ENCODE measurements at places on chromosomes 5 and 9.

DNA sequence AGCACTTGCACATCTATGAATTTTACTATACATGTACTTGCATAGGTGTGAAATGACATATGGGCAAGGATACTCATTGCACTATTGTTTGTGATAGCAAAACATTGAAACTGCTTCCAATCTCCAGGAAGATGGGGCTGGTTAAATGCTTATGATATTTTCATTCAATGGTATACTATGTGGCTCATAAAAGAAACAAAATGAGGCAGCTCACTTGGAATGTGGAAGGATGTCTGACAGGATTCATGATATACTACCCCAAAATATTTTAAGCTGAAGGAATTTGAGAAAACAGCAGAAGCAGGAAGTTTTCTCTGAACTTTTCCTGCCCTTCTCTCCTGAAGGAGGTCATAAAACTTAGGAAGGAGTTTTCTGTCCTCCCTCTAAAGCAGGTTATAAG is 99.6 kb upstream of the CAST start:
- no peaks in the 10 kb centered on the region for H3K27me3 ChIP-seq
- H3K27ac ChIP-seq = no peak overlapping the region
- no peak overlapping the region for H3K4me3 ChIP-seq
- H3K4me1 ChIP-seq = peaks cover 16% of the 10 kb centered on the region
- peak; percentile 77 for DNase-seq
- H3K36me3 ChIP-seq = no peaks in the 10 kb centered on the region

- H3K27ac ChIP-seq = no peak overlapping the region
- no peak overlapping the region for H3K4me3 ChIP-seq
- no peaks in the 10 kb centered on the region for H3K36me3 ChIP-seq
- DNase-seq = no peak
Measured at GRCh38 chr9:127575875-127576778, 36.0 kb upstream of the STXBP1 start.

- H3K27me3 ChIP-seq = no peaks in the 10 kb centered on the region
- H3K4me3 ChIP-seq = no peak overlapping the region
- no peaks in the 10 kb centered on the region for H3K36me3 ChIP-seq
- DNase-seq = no peak
Measured at GRCh38 chr9:71571186-71571585, 197.1 kb downstream of the CEMIP2 start.

- DNase-seq = no peak
- no peaks in the 10 kb centered on the region for H3K36me3 ChIP-seq
- no peaks in the 10 kb centered on the region for H3K4me1 ChIP-seq
- H3K4me3 ChIP-seq = no peak overlapping the region
- no peaks in the 10 kb centered on the region for H3K27me3 ChIP-seq
Measured at GRCh38 chr5:109163336-109163735, 246.4 kb downstream of the PJA2 start.

DNA sequence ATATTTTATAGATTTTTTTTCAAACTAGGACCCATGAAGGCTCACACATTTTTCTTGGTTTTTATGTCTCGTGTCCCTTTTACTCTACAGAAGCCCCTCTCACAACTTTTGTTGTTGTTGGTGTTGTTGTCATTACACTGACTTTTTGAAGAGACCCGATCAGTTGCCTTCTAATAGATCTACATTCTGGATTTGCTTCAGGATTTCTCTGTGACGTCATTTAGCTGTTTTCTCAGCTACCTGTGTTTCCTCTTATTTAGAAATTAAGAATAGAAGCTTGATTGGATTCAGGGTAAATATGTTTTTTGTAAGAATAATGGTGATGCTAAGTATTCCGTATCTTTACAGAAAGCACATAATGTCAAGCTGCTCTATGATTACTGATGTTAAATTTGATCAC is 213.3 kb upstream of the ZNF462 start:
- H3K27me3 ChIP-seq = no peaks in the 10 kb centered on the region
- no peak overlapping the region for H3K4me3 ChIP-seq
- no peak overlapping the region for H3K27ac ChIP-seq
- no peaks in the 10 kb centered on the region for H3K36me3 ChIP-seq

DNA sequence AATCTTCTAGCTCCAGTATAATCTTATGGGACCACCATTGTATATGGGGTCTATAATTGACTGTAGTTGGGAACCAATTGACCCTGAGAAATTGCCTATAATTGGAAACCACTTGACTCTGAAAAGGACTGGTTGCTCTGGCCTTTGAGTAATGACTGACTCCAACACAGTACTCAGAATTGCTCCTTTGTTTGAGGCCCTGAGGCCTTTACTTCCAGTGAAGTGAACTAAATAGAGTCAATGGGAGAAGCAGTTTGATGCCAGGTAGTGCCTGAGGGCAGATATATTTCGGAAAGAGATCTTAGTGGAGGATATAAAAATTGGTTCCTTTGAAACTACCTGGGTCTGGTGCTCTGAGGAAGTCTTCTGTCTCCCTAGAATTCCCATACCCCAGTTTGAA is 16.0 kb upstream of the TMEM171 start:
- H3K27me3 ChIP-seq = no peaks in the 10 kb centered on the region
- H3K27ac ChIP-seq = no peak overlapping the region
- H3K4me3 ChIP-seq = no peak overlapping the region
- H3K4me1 ChIP-seq = no peaks in the 10 kb centered on the region
- H3K36me3 ChIP-seq = no peaks in the 10 kb centered on the region
- no peak for DNase-seq

DNA sequence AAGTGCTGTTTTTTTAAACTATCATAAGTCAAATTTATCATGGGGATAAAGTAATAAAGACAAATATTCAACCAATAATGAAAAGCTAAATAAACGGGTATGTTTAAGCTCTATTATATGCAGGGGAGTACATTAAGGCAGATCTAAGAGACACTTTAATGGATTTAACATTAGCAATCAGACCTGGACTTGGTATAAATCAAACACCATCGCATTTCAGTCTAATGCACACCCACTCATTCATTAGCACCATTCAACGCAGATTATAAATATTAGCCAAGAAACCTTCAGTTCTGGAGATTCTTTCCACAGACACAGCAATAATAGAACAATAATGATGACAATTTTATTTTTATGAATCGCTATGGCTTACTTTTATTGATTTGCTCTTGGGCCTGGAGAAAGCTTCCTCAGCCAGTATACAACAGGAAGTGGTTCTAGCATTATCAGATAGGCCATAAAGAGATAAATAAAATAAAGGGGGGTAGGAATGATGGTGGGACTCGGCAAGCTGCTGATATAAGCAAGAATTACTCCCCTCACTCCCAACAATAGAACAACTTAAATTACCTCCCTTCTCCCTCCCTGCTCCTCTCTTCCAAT is 172.2 kb downstream of the PSAT1 start:
- no peaks in the 10 kb centered on the region for H3K36me3 ChIP-seq
- no peak overlapping the region for H3K4me3 ChIP-seq
- no peak overlapping the region for H3K27ac ChIP-seq
- no peaks in the 10 kb centered on the region for H3K27me3 ChIP-seq
